ENCODE measurements at places on chromosomes 13 and 19.

DNA sequence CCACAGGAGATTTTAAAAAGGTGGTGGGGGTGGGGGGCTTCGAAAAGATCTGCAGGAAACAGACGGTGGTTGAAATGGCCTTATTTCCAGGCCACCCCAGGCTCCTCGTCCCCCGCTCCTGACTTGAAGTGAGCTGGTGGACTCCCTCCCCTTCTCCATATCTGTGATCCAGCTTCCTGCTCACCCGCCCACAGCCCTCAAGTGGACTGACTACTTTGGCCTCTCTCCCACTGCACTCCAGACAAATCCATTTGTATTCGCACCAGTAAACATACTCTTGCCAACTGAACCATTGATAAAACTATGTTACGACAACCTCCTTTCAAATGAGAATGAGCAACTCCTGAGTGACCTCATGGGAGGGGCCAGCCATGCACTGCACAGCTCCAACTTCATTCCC, 259.5 kb downstream of the COL4A1 start:
- DNase-seq: no peak

DNA sequence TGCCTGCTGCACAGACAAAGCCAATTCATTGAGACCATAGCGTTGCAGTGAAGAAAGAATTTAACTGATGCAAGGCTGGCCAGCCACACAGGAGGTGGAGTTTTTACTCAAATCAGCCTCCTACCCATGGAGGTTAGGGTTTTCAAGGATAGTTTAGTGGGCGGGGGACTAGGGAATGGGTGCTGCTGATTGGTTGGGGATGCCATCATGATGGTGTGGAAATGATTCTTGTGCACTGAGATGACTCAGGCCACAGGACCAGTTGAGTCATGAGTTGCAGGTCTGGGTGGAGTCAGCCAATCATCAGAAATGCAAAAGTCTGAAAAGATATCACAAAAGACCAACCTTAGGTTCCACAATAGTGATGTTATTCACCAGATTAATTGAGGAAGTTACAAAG, 359.6 kb downstream of the FOXO1 start:
- no peak for DNase-seq

GRCh38 chr13:89061821-89062220, 1390.7 kb downstream of the SLITRK5 start:
- peak; percentile 51 for DNase-seq

- DNase-seq: no peak
Observed at GRCh38 chr13:42394711-42395085, 122.7 kb downstream of the AKAP11 start.

GRCh38 chr13:88649855-88650254, 978.7 kb downstream of the SLITRK5 start:
- no peak for DNase-seq

GRCh38 chr13:102970542-102970941, 95.7 kb downstream of the SLC10A2 start:
- no peak for DNase-seq

DNA sequence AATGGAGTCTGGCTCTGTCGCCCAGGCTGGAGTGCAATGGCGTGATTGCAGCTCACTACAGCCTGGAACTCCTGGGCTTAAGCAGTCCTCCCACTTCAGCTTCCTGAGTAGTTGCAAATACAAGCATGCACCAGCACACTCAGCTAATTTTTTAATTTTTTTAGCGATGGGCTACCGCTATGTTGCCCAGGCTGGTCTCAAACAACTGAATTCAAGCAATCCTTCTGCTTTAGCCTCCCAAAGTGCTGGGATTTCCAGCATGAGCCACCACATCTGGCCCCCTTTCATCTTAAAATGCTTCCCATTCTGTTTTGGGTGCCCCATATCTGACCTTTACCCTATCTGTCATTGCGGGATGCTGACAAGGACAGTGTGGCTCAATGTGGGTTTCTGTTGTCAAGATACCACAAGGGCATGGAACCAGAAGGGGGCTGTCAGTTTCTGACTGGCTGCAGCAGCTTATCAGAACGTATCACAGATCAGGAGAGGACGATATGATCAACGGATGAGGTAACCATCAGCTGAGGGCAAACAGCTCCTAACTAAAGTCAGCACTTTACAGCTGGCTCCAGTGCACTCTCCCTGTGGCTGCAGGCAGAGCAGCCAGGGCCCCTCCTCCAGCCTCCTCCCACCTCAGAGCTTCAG, 32.4 kb downstream of the GPR42 start:
- DNase-seq: no peak

- no peak for DNase-seq
Observed at GRCh38 chr19:16381756-16382401, 57.3 kb downstream of the KLF2 start.

- DNase-seq: no peak
Observed at GRCh38 chr13:97068151-97068550, 73.9 kb upstream of the OXGR1 start.

GRCh38 chr19:49106648-49107135, 7.5 kb upstream of the LIN7B start:
- DNase-seq: peak; percentile 78

DNA sequence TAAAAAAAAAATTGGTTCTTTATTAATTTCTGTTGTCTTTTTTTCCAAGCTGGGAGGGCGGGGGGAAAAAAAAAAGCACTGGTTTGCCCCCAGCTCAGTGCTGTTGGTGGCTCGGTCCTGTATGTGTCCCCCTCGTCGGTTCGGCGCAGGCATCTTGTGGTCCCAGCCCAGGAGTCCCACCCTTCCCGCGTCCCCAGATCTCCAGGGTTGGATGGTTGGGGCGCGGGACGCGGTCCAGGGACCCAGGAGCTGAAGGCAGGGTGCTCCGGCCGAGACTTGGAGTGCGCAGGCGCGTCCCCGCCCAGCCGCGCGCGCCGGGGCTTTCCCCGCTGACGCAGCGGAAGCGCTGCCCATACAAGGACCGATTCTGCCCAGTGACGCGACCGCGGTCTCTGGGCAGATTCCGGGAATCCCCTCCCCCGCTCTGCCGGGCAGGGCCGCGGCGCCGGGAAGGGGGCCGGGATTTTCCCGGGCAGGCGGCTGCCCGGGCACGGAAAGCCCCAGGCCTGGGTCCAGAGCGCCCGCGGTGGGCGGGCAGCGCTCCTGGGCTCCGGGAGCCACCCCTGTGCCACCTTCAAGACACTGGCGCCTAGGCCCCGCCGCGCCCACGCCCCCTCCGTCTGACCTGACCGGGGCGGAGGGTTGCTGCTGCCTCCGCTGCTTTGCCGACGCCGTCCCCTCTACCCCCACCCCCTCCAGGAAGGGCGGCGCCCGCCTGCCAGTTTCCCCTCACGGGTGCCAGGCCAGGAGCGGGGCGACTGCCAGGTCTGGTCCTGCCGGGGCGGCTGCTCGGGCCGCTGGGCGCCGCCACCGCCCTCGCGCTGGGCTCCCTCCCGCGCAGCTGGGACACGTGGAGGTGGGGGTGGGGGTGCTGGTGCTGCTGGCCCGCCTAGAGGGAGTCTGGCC, 2.3 kb downstream of the JUNB start:
- DNase-seq: peak; percentile 94
